ENCODE measurements at places on chromosomes 13 and 19.

DNA sequence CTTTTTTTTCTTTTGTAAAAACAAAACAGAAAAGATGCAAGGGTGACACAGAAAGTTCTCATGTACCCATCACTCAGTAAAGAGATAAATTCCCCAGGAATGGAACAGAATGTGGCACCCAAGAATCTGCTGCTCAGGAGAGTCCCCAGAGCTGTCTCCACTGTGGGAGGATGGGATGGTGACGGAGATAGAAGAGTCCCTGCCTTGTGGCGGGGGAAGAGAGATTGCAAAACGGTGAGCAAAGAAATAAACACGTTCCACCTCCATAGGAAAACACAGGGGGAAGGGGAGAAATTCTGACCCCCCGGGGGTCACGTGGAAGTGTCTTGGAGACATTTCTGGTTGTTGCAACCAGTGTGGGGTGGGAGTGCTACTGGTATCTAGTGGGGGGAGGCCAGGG lies 76.4 kb downstream of the INSR start:
- no peak for DNase-seq

- DNase-seq: no peak
These were observed 1.9 kb downstream of the GPR18 start for GRCh38 chr13:99256283-99256682.

- no peak for DNase-seq
These were observed 20.8 kb downstream of the NUFIP1 start for GRCh38 chr13:44968434-44968815.

- DNase-seq: no peak
These were observed 144.2 kb downstream of the SPRY2 start for GRCh38 chr13:80196756-80197155.

GRCh38 chr19:55098716-55099556 lies 18.5 kb downstream of the PPP1R12C start:
- DNase-seq: no peak

- DNase-seq: no peak
These were observed 15.1 kb downstream of the CUL4A start for GRCh38 chr13:113224486-113224885.

GRCh38 chr13:40398065-40398464 lies 268.4 kb downstream of the FOXO1 start:
- no peak for DNase-seq

GRCh38 chr19:41219924-41220567 lies 1.0 kb downstream of the AXL start:
- peak; percentile 22 for DNase-seq

- DNase-seq: no peak
These were observed 33.3 kb upstream of the RANBP3 start for GRCh38 chr19:6011206-6011605.

GRCh38 chr13:103351035-103351828 lies 285.0 kb upstream of the SLC10A2 start:
- peak; percentile 90 for DNase-seq

DNA sequence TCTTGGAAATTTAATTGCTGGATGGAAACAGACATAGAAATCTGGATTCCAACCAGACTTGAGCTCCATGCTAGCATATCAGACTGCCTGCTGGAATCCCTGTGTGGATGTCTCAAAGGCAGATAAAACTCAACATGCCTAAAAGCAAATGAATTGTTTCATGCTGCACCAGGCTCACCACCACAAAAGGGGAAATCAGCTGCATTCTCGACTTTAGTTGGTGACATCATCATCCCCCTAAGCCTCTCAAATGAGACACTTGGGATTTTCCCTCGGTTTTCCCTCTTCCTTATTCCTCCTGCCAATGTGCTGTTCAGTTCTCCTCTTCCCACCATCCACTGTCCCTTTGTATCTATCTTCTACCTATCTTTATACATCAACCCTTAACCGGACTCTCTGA lies 134.3 kb downstream of the ZDHHC20 start:
- peak; percentile 40 for DNase-seq

GRCh38 chr13:96994017-96994857 lies at the start of gene OXGR1:
Gene OXGR1, minus strand, starts transcription at chr13:96994476. Its CDS starts 6,717 bp downstream, at chr13:96987759.
- DNase-seq: peak; percentile 57

DNA sequence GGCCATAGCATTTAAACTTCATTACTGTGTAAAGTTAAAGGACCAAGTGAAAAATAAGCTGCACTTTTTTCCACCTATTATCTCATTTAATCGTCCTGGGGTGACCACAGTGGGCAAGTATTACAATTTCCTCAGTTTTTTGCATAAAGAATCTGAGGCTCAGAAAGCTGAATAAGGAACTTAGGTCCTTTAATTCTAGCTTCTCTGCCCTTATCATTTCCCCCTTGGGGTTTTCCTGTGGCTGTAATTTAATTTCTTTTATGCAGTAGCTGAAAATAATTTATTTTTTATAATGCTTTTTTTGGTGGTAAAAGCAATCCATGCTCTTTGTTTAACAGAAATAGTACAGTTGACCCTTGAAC lies 59.8 kb upstream of the RCBTB2 start:
- DNase-seq: no peak

DNA sequence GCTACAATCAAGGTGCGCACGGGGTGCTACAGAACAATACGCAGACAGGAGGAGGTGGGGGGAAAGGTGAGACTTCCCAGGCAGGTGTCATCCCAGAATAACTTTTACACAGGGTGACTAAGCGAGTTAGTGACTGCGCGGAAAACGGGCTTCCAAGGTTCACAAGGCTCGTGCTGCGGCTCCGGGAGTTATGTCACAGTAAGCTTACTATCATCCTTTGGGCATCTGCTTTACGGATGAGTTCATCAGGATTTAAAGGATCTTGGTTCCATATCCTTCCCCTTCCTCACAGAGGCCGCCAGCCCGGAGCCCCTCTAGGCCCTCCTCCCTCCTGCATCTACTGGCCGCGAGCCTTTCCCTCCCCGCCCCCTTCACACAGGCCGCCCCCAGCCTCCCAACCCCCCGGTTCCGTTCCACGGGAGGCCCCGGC lies 474 bp upstream of the IFT88 start:
- peak; percentile 93 for DNase-seq

DNA sequence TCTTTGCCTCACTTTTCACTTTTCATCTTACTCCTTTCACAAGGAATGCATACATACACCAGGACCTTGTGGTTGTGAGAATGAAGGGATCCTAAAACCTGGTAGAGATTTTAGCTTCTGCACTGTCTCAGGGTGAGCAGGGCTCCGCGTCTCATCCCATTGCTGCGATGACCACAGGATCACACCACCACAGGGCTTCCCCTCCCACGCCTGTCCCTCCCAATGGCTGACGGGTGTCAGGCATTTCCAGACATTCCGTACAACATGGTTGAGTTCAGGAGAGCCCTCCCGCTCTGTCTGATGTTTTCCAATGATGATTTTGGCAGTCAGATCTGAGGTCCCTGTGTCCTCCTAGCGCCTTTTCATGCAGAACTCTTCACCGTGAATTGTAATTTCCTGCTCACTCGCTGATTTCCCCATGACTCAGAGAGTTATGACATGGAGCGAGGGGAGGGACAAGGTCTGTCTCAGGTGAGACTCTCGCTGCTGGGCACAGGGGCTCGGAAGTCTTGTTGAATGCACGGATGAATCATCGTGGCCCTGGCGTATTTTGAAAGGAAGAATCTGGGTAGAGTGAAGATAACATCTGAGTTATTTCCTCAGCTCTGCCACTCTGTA lies 102.8 kb downstream of the TEX29 start:
- peak; percentile 74 for DNase-seq

GRCh38 chr13:47859165-47859564 lies 141.9 kb downstream of the SUCLA2 start:
- no peak for DNase-seq

- no peak for DNase-seq
These were observed 122.9 kb upstream of the ZNF507 start for GRCh38 chr19:32222556-32222955.

DNA sequence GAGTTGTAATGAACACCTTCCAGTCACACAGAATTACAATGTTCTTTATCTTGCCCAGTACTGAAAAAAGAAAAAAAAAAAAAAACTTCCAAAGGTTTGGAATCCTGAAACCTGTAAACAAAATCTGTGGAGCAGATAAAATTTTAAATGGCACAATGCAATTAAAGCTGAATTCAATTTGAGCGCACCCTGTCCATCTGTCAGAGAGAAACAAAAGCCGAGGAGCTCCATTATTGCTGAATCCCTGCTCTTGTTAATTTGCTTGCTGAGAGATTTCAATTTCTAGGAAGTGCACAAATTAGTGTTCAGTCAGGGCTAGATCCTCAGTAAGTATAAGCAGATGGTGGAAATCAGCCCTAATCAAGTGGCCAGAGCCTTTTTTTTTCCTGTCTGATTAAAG lies 65.2 kb downstream of the DACH1 start:
- DNase-seq: no peak

GRCh38 chr13:113887700-113888201 lies 23.9 kb upstream of the GAS6 start:
- DNase-seq: peak; percentile 45

- no peak for DNase-seq
These were observed 95.7 kb downstream of the SPRY2 start for GRCh38 chr13:80245162-80245733.

DNA sequence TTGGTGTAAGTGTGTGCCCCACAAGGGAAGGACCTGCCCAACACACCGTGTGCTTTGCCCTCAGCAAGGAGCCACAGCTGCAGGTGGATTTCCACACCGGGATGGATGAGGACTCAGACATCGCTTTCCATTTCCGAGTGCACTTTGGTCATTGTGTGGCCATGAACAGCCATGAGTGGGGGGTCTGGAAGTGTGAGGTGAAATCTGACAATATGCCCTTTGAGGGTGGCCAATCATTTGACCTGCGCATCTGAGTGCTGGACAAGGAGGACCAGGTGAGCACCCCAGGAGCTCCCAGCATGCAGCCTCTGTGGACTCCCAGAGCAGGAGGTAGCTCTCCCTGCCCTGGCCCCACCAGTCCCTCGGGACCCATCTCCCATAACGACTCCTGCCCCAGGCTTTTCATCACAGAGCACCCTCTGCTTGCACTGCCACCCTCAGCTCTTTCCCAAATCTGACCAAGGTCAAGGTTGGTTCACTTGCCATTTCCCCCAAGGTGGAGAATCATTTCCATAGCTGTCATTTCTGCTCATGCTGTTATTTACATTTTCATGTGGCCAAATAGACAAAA lies 13.2 kb upstream of the EID2 start:
- DNase-seq: no peak

DNA sequence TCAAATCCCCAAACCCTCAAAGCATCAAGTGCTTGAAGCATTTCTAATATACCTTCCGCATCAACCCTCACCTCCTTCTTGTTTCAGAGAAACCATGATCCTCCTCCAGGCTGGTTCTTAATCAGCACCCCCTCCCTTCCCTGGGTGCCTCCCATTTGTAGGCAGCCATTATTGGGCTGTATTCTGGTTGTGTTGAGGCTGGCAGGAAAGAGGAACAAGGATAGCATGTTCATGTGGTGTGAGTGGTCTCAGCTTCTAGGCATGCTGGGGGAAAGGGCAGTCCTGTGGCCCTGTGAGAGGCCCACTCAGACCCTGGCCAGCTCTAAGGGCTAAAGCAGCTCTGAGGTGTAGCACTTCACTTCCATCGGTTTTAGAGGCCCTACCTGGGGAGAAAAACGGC lies 18.9 kb upstream of the TRIM13 start:
- no peak for DNase-seq

- DNase-seq: peak; percentile 54
These were observed 3.6 kb downstream of the CDC42EP5 start for GRCh38 chr19:54469496-54469934.

- peak; percentile 67 for DNase-seq
These were observed 51.3 kb downstream of the WDR87 start for GRCh38 chr19:37855098-37855497.

DNA sequence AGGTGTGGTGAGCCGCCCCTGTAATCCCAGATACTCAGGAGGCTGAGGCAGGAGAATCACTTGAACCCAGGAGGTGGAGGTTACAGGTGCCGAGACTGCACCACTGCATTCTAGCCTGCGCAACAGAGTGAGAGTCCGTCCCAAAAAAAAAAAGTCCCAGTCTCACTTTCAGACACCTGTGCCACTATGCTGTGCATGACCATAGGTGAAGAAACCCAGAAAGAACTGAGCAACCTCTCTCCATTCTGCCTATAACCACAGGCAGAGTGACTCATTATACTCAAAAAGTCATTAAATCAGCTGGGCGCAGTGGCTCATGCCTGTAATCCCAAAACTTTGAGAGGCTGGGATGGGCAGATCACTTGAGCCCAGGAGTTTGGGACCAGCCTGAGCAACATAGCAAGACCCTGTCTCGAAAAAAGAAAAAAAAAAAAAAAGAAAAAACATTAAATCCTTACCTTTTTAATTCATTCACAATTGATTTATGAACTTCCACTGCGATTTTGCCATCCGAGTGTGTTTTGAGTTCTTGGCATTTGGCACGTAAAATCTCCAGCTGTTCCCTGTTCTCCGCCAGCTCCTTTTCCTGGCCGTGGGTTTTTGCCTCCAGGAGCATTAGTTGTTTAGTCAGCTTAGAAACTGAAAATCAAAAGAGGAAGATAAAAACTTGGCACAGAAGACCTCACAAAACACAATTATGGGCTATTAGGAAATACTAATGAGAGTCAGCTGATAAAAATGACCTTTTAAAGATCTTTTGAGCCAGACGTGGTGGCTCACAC lies 45.5 kb upstream of the SLC7A9 start:
- DNase-seq: no peak

DNA sequence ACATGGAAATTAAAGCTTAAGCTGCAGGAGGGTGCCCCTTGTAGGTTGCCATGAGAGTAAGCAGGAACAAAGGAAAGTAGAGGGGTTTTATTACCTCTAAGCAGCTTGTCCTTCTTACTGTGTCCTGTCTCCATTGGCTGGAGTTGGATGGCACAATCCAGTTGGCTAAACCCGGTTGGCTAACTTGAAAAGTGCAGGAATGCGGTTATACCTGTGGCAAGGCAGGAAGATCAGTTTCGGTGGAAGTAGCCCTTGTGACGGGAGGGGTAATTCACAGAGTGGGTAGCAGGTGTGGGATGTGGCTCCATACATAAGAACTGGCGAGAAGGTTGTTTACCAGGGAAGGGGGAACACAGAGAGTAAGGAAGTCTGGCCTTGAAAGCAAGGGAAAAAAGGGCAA lies 3.2 kb downstream of the ZNF726 start:
- DNase-seq: peak; percentile 88

- DNase-seq: peak; percentile 84
These were observed 34.4 kb upstream of the NANOS3 start for GRCh38 chr19:13842291-13843103.

DNA sequence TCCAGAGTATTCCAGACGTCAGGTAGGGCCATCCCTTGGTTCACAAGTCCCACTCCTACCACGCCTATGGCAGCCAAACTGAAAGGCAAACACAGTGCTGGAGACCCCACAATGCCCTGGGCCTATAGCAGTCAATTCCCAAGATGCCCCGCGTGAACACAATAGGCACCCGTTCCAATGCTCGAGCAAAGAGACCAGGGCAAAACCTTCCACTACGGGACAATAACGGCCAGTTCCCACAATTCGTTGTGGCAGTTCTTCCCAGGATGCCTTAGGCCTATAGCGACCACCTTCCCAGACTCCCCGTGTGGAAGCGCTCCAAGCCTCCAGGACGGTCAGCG lies 538 bp downstream of the ZNF428 start:
- no peak for DNase-seq

Data from kidney tubule cell (primary cell).